HCEC 1CT (cell line): ENCODE measurements at places on chromosomes 6 and 20.
A peak's percentile ranks its signal among the peaks of the same experiment; 100 is the strongest.

GRCh38 chr6:50353603-50354002, 303.9 kb upstream of the DEFB112 start:
- no peak for DNase-seq

DNA sequence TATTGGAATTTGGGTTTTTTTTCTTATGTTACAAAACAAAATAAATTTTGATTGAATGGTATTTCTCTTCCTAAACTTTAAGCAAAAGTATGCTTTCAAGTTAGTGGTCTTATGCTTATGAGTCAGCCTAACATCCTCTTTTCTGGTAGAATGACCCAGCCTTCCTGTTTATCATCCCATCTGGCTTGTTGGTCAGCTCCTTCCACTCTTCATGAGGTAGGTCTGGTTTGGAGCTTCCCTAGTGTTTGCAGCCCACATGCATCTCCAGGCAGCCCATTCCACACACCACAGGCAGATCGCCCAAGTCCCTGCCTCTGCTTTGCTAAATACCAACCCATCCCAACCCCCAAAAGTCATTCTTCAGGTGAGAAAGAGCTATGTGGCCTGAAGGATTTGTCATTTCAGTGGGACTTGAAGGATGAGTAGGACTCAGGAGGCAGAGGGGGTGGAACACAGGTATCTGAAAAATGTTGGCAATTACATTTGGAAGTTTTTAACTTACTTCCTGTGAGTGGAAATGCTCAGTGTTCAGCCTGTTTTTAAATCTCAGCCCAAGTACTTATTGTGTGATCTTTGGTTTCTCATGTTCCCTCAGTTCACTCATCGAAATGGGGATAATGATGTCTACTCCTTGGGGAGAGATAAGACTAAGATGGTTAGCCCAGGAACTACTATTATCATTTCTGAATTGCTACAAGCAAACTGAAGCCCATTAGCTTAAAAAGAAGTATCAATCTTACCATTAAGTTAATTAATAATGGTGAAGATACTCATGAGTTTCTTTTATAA, 294.0 kb downstream of the ADGB start:
- peak; percentile 96 for DNase-seq

DNA sequence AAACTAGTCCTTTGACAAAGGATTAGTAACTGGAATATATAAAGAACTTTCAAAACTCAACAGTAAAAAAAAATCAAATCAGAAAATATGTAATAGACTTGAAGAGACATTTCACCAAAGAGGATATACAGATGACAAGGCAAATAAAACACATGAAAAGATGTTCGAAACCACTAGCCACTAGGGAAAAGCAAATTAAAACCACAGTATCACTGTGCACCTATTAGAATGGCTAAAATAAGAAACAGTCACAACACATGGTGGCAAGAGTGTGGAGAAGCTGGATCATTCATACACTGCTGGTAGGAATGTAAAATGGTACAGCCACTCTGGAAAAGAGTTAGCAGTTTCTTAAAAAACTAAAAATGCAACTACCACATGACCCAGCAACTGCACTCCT, 14.9 kb downstream of the ZBTB2 start:
- no peak for DNase-seq

DNA sequence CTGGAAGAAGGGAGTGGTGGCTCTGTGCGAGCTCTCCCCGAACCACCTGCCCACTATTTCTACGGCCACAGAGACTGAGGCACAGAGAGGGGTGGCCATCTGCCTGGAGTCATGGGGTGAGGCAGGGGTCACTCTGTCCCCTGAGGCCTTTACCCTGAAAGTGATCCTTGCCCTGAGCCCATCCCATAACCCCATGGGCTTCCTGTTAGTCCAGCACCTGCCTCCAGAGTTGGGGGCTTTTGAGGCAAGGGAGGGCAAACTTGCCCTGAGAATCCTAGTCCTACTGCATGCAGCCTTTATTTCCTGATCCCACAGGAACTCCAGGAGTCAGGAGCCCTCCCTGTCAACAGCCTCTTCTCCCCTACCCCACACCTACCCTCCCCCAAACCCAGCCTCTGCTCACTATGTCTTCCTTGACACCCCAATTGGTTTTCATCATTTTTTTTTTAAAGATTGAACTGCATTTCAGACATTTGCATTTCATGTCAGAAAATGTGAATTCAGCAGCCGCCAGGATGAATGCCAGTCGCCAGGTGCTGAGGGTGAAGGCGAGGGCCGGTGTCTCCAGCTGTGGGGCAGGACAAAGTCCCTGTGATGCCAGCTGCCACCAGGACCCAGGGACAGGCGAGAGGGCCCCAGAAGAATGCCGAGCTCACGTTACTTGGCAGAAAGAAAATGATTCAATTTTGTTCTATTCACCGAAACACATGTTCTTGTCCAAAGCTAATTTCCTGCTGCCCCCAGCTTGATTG, 47.6 kb upstream of the NNAT start:
- no peak for DNase-seq

GRCh38 chr6:42047213-42047590, 3.1 kb upstream of the TAF8 start:
- no peak for DNase-seq

- no peak for DNase-seq
These were observed 154.0 kb upstream of the MANEA start for GRCh38 chr6:95423331-95423730.

- DNase-seq: no peak
These were observed 44.2 kb upstream of the MDGA1 start for GRCh38 chr6:37741757-37742400.

GRCh38 chr6:158661156-158661685, 11.4 kb downstream of the SYTL3 start:
- no peak for DNase-seq

- no peak for DNase-seq
These were observed 264.8 kb downstream of the THBS2 start for GRCh38 chr6:168988801-168989200.

- no peak for DNase-seq
These were observed 56.6 kb upstream of the RREB1 start for GRCh38 chr6:7050872-7051779.

- DNase-seq: no peak
These were observed 973 bp downstream of the CD40 start for GRCh38 chr20:46119028-46119546.

DNA sequence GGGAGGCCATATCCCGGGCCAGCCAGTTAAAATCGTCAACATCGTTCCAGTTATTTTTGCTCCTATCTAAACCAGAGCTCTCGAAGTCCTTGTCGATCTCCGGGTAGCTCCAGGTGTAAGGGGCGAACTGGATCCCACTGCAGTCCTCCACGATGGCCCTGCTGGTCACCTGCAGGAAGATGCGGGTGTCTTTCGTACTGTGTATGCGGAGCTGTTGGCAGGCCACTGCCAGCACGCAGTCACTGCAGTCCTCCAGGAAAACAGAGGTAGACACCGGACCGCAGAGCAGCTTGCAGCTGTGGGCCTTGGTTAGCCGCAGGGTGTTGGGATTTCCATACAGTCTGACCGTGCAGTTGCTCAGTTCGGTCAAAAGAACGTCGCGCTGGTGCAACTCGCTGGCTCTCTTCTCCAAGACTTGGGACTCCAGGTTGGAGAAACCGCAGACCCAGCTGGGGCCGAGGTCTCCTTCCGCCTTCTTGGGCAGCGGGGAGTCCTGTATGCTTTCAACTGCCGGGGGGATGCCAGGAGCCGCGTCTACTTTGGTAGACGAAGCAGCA, 742 bp downstream of the TBCC start:
- no peak for DNase-seq

GRCh38 chr6:68695838-68696237, 60.8 kb downstream of the ADGRB3 start:
- DNase-seq: no peak

DNA sequence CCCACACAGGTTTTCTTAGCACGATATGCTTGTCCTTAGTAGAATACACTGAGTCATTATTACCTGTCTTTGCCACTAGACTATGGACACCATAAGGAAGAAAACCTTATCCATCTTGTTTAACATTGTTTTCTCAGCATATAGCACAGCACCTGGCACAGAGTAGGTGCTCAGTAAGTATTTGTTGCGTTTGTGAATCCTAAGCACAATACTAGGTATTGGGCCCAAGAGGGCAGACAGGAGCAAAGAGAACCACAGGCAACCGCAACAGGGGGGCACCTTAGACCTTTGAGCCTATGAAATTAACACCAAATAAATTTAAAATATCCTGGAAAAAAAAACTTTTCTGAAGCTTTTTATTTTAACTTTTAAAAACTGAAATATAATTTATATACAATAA, 3.7 kb upstream of the NCOA6 start:
- no peak for DNase-seq

- no peak for DNase-seq
These were observed 33.3 kb upstream of the TXLNB start for GRCh38 chr6:139325125-139325524.

DNA sequence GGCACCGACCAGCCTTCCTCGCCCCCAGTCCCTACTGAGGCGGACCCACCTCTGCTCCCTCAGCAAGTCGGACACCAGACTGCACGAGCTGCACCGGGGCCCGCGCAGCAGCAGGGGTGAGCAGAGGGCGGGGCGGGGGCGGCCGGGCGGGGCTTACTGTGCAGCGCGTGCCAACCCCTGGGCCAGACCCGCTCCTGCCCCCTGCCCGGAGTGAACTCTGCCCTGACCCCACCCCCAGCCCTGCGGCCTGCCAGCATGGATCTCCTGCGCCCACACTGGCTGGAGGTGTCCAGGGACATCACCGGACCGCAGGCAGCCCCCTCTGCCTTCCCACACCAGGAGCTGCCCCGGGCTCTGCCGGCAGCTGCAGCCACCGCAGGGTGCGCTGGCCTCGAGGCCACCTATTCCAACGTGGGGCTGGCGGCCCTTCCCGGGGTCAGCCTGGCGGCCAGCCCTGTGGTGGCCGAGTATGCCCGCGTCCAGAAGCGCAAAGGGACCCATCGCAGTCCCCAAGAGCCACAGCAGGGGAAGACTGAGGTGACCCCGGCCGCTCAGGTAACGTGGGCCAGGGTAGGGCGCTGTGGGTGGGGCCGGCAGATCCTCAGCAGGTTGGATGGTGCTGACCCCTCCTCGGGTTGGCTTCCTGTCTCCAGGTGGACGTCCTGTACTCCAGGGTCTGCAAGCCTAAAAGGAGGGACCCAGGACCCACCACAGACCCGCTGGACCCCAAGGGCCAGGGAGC, 1.5 kb upstream of the SLC2A4RG start:
- DNase-seq: no peak

DNA sequence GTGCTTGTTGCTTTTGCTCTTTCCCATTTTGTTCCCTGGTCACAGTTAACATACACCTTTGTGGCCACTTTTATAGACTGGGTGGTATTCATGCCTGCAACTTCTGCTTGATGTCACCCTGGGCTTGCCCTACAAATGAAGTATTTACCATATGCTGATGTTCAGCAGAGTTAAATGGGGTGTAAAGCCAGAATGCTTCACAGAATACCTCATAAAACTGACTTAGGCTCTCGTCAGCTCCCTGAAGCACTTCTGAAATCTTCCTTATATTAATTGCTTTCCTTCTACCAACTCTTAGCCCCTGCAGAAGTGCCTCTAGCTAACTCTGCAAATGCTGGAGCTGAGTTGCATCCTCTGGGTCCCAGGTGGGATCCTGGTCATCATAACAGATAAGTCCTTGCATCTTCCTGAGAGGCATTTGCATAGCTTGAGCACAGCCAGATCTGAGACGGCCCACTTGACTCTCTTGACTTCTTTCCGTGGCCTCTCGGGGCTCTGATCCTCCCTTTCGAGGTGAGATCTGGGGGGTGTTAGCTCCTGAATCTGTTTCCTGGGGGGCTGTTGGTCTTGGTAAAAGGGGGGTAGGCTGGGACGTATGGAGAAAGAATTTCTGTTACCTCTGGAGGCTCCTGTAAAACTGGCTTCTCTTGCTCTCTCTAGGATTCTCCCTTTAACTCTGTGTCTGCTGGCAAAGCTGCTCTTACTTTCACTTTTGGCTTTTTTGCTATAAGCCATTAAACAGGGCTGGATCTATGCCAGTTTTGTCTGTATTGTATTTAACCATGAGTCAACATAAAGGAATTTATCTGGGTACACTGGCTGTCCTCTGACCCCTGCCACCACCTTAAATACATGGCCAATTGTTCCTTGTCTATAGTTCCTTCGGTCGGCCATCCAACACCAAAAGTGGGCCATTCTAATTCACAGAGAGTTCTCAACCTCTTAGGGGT, 223.0 kb upstream of the SYNCRIP start:
- DNase-seq: peak; percentile 43

- peak; percentile 69 for DNase-seq
These were observed 5.2 kb downstream of the SIRPA start for GRCh38 chr20:1900321-1900801.

DNA sequence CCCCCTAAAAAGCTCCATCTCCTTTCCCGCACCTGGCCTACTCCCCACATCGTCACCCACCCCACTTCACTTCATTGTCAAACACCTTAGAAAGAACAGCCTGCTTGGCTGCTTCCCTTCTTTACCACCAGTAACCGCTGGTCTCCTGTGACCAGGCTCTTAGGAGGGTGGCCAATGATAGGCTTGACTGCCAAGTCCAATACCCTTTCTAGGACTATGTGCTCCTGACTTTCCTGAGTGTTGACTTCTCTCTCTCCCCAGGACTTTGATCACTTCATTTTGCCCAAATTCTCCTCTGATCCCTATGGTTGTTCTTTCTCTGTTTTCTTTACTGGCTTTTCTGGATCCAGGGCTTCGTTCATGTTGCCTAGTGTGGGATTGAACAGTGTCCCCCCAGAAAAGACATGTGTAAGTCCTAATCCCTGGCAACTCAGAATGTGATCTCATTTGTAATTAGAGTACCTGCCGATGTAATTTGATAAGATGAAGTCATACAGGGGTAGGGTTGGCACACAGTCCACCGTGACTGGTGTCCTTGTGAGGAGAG, 254.0 kb downstream of the GMDS start:
- no peak for DNase-seq

DNA sequence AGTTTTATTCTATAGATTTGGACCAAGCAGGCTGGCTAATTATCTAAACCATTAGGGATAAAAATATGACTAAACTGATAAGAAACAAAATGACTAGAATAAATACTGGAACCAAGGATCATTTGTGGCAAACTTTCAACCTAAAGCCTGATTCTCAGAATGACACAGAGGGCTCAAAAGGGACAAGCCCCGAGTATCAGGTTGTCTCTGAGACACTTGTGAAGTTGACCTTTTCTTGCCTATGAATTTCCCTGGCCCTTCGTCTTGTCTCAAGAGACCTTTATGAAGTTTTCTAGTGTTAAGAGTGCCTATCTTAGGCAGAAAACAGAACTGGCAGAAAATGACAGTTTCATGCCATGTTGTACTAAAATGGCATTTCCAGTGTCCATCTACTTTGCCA, 68.3 kb downstream of the IMPG1 start:
- DNase-seq: no peak

GRCh38 chr6:3732345-3733141, 19.0 kb downstream of the PXDC1 start:
- peak; percentile 70 for DNase-seq
